Activated CD4-positive, alpha-beta T cell treated with anti-CD3 and anti-CD28 coated beads, Interleukin-2, amount 50 U/mL, for 1 hour (primary cell): ENCODE measurements at places on chromosomes 11 and 22.

- peak; percentile 7 for DNase-seq
Observed at GRCh38 chr11:59172345-59173079, 580 bp downstream of the DTX4 start.

GRCh38 chr22:42595434-42595833 lies 19.2 kb downstream of the POLDIP3 start:
- no peak for DNase-seq

- DNase-seq, result no peak
Observed at GRCh38 chr22:17191163-17191784, 28.0 kb downstream of the ADA2 start.

GRCh38 chr11:123233280-123233974 lies 38.4 kb upstream of the CLMP start:
- no peak for DNase-seq

DNA sequence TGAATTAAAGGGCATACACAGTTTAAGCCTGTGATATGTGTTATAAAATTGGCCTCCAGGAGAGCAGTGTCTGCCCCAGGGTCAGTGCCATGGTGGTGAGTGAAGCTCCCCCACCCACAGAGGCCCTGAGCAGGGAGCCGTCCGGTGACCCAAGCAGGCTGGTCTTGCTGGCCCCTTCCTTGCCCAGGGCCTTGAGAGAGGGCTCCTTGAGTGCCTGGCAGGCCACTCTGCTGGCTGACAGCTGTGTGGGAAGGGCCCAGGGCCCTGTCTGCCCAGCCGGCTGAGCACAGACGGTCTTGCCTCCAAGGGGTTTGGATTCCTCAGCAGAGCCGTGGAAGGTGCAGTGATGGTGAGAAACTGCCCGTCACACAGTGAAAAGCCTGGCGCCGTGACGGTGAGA lies 25.9 kb downstream of the PTDSS2 start:
- no peak for DNase-seq
